GM18507 (cell line): ENCODE measurements at places on chromosomes 11 and 22.
A peak's percentile ranks its signal among the peaks of the same experiment; 100 is the strongest.

GRCh38 chr11:99739464-99740089, 718.8 kb downstream of the CNTN5 start:
- no peak for DNase-seq

GRCh38 chr11:21428796-21429195, 759.4 kb downstream of the NELL1 start:
- no peak for DNase-seq

DNA sequence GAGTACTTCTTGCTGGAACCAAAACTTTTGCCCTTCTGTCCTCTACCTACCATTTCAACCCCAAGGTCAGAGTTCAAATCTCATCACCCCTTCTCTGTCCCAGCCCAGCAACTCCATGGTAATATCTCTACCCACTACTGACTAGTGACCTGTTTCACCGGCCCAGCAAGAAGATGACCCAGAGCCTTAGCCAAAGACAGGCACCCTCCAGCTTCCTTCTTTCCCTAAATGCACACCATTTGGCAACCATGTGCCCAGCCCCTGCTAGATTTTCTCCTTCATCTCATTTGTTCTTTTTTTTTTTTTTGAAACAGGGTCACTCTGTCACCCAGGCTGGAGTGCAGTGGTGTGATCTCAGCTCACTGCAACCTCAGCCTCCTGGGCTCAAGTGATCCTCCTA, 14.9 kb downstream of the ARAP1 start:
- DNase-seq, result no peak

DNA sequence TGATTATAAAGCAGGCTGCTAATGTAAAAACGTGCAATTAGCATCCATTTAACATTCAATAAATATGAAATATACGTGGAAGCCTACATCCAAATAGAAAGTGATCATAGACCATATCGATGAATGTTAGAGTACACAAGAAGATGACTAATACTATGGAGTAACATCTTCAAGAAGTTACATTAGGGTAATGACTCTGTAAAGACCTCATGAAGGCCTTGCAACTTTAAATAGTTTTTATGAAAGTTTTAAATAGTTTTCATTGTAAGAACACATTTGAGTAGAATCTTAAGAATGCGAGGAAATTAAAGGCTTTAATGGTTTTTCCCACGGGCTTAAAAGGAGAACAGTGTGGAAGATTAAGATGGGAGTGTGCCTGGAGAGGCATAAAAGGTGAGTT, 1.4 kb downstream of the TRIM34 start:
- DNase-seq, result no peak

DNA sequence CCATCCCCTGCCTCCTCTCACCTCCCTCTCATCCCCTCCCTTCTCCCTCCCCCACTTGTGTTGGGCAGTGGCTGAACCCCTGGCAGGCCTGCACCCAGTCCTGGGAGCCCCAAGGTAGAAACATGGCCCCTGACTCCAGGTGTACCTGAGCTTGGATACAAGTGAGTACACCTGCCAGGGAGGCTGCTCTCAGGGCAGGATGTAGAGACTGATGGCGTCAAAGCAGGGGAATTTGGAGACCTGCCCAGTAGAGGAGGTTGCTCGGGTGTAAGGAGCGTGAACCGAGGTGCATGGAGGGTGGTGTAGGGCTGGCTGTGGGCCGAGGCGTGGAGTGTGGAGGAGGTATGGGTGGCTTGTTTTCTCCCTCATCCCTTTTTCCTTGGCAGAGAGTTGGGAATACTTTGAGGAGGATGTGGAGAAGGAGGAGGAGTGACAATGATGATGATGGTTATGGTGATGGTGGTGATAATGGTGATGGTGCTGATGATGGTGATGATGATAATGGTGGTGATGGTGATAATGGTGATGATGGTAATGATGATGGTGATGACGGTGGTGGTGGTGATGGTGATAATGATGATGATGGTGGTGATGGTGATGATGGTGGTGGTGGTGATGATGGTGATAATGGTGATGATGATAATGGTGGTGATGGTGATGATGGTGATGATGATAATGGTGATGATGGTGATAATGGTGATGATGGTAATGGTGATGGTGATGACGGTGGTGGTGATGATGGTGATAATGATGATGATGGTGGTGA, 12.3 kb downstream of the MRGPRG start:
- DNase-seq, result no peak

GRCh38 chr22:41381329-41382097, at the start of gene TEF:
Gene TEF, plus strand, starts transcription at chr22:41381942. Its CDS starts 103 bp downstream, at chr22:41382045.
- peak; percentile 99 for DNase-seq

DNA sequence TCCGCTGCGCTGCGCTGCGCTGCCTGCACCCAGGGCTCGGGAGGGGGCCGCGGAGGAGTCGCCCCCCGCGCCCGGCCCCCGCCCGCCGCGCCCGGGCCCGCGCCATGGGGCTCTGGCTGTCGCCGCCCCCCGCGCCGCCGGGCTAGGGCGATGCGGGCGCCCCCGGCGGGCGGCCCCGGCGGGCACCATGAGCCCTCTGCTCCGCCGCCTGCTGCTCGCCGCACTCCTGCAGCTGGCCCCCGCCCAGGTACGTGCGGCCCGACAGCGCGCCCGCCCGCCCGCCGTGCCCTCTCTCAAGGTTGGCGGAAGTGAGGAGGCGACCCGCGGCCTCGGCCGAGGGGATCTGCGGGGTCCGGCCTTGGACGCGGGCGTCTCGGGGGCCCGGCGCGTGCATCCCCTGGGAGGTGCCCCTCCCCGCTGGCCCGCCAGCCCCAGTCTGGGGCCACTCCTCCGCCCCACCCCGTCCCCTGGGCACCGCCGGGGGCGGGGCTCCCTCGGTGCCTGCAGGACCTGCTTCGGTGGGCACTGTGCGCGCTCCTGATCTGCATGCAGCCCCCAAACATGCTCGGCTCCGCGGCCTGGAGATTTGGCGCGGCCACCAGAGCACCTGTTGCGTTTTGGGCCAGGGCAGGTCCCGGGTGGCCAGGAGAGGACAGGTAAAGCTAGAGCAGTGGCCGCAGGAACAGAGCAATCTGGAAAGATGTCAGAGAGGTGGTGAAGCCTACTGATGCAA, 429 bp downstream of the VEGFB start:
- no peak for DNase-seq

DNA sequence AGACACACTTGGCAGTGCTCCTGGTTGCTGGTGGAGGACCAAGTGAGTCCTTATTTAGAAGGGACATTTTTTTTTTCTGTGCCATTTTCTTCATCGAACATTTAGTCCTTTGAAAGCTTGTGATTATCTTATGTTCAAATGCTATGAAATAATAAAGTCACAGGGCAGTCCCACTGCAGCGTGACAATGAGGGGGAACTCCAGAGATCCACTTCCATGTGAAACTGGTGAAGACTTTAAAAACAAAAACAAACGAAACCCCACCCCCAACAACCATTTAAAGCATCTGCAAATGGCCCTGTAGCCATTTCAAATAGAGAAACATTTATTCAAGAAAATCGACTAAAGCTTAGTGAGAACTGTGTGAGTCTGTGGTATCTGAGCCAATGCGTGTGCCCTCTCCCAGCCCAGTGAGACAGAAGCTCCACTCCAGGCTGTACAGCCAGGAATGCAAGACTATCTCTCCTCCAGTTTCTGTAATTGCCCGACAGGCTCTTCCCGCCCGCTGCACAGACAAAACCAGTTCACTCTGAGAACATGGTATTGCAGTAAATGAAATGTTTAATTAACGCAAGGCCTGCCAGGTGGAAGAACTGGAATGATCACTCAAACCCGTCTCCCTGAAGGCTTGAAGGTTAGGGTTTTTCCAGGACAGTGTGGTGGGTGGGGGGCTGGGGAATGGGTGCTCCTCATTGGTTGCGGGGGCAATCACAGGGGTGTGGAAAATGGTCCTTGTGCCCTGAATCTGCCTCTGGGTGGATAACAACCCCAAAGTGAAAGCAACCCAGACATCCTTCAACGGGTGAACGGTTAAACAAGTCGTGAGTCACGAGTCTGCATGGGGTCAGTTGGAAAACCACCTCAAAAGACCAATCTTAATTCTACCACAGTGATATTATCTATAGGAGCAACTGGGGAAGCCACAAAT, 8.4 kb downstream of the KRTAP5-6 start:
- no peak for DNase-seq

GRCh38 chr11:46066335-46066734, 54.9 kb downstream of the PHF21A start:
- DNase-seq, result no peak

GRCh38 chr11:31783252-31783651, 27.9 kb downstream of the PAX6 start:
- no peak for DNase-seq

GRCh38 chr11:117565709-117566108, 231.3 kb downstream of the DSCAML1 start:
- DNase-seq, result no peak
